SK-MEL-5 (cell line): ENCODE measurements at places on chromosomes 4 and X.

DNA sequence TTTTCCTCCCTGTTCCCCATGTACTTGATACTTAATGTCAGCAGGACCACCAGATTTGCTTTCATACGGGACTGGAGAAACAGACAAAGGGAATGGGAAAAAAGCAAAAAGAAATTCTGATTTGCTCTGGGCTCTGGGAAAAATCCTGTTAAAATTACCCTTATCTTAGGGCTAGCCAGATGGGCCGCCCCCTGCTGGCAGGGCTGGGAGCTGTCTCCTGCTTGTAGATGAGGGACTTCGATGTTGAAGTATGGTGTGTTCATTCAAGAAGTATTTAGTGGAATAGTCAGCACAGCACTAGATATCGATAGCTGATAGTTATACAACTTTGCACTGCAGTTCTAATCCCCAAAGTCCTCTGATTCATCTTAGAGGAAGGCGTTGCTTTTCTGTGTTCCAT lies 45.8 kb downstream of the BCORL1 start:
- peak; percentile 37 for DNase-seq

GRCh38 chrX:79592259-79592658 lies 225.1 kb upstream of the ITM2A start:
- peak; percentile 8 for DNase-seq

- DNase-seq = no peak
Observed at GRCh38 chrX:134172588-134173259, 64.3 kb upstream of the CCDC160 start.

GRCh38 chr4:151962138-151962823 lies 201.5 kb upstream of the GATB start:
- DNase-seq = no peak

DNA sequence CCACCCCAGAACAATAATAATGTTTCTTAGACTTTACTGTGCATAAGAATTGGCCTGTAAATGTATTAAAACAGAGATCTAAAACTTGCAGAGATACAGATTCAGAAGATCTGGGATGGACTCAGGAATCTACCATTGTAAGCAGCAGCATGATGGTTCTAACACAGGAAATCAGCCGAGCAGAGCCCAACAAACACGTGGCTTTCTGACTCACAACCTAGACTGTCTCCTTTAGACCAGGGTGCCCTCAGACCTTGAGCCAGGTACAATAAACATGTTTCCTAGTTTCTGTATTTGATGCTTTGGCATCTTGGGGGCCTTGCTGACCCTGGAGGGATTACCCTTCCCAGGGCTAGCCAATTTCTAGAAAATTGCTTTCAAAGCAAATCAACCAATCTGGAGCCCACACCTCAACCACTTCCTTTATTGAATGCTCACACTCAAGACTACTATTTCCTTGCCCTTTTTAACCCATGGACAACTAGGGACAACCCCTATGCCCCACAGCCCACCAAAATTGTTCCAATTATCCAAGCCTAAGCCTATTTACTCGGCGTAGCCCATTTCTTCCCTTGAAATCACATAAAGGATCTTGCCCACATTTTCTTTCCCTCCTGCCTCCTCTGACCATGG lies 80.5 kb downstream of the TBC1D9 start:
- DNase-seq = no peak

GRCh38 chr4:77021614-77022089 lies 54.1 kb downstream of the CCNI start:
- DNase-seq = no peak

DNA sequence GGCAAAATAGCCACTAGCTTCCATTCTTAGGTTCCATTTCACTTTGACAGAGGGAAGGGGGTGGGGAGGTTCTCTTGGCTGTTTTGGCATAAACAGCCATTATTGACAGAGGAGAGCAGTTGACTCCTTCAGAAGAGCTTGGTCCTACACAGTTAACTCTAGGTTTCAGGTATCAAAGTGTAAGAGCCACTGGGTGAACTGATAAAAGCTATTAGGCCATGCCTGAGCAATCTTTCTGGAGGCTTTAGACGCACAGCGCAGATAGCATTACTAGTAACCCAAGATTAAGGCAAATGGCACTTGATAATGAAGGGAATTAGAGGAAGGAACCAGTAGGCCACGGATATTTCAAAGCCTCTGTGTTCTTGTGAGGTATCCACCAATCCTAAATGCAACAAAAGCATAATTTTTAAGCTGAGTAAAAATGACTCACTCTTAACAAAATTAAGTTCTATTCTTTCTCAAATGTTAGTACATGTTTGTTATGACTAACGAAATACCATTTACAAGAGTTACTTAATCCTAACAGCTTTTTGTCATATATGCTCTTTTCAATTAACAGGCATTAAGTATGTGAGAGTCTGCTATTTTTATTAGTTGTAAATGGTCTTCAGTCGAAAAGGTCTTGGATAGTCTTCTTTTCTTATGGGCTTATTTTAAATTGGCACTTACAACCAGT lies 53.6 kb downstream of the SLC7A11 start:
- no peak for DNase-seq

DNA sequence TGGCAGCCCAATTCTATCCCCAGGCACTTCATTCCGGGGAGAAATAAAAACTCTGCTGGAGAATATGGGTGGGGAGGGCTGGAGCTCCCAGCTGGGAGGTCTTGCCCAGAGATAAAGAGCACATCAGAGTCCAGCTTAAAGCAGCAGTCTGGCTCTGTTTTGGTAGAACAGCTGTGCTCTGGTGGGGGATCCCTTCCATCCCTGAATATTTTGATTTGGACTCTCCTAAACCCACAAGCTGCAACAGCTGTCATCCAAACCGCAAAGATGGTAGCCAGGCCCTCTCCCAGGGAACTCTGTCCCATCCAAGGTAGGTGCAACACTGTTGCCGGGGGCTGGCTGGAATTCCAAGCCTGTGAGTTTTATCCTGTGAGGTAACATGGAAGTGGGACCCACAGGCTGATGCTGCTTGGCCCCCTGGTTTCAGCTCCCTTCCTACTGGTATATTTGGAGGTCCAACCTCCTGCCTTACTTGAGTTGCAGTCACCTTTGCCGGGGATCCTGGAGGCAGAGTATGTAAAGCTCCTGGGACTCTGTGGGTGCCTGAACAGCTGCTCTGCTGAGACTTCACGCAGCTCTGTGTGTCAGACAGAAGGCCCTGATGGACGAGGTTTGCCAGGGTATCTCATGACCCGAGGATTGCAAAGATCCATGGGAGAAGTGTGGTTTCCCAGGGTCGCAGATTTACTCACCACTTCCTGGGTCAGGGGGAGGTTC lies 203.5 kb upstream of the ITM2A start:
- DNase-seq = no peak

DNA sequence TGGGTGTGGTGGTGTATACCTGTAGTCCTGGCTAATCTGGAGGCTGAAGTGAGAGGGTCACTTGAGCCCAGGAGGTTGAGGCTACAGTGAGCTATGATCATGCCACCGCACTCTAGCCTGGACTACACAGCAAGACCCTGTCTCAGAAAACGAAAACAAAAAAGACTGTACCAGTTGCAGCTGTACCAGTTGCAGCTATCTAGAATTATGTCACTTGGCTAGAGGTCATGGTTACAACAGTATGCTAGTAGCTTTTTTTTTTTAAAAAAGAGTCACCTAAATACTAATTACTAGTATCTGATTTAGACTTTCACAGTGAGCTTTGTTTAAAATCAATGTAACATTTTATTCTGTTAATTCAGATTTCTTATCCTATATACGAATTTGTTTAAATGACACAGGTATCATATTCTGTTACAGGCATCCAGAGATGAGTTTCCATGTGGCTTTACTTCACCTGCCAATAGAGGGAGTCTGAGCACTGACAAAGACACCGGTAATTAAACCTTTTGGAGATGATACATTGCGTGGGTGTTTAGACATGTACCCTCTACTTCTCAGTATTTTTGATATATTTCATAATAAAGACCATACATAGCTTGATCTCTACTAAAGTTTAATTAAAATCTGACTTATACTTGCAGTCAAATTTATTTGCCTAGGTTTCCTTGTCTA lies 100.2 kb upstream of the IL13RA1 start:
- DNase-seq = peak; percentile 24

- DNase-seq = no peak
Observed at GRCh38 chr4:116515959-116516358, 569.4 kb downstream of the TRAM1L1 start.
